Activated CD8-positive, alpha-beta T cell treated with anti-CD3 and anti-CD28 coated beads, Interleukin-2, amount 10 ng/mL, durations not matched to agents 7 days and 5 days (primary cell): ENCODE measurements at places on chromosomes 3 and 15. TPM values are rescaled to one million over a fixed set of nuclear protein-coding genes. Genes with fewer than 3 reads are reported as not detected.
A peak's percentile ranks its signal among the peaks of the same experiment; 100 is the strongest.

- no peak overlapping the region for H3K4me3 ChIP-seq
- no peak overlapping the region for H3K27ac ChIP-seq
- H3K4me1 ChIP-seq: peaks cover 12% of the 10 kb centered on the region
- no peaks in the 10 kb centered on the region for H3K36me3 ChIP-seq
- peaks cover 3% of the 10 kb centered on the region for H3K27me3 ChIP-seq
- no peak for DNase-seq
These were observed 32.1 kb downstream of the OXSM start for GRCh38 chr3:25821746-25822573.

- no peak for DNase-seq
- H3K27me3 ChIP-seq: peaks cover 3% of the 10 kb centered on the region
- no peak overlapping the region for H3K4me3 ChIP-seq
- H3K4me1 ChIP-seq: no peaks in the 10 kb centered on the region
- H3K27ac ChIP-seq: no peak overlapping the region
These were observed 37.2 kb downstream of the MGLL start for GRCh38 chr3:127784865-127785710.

DNA sequence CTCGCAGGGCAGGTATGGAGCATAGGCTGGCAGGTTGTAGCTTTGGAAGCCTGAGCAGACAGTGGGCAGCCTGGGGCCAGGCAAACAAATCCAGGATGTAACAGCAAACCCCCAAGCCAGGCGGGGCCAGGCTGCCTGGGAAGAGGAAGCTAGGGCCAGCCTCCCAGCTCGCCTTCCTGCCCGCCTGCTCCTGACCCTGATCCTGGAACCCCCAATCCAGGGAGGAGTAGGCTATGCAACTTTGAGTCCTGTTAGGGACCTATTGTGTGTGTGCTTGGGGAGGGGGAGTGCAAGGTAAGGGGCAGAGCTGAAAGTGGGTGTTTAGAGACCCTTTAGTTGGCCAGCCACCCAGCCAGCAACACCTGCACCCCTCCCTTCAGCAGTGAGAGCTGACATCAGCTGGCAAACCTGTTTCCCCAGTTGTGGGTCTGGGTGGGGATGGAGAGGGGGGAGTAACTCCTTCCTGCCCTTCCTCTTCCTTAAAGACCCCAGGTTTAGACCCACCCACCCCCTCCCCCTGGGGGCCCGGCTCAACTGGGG is 2.5 kb downstream of the NBEAL2 start:
- no peak for DNase-seq
- peak overlapping the region; percentile 64 for H3K4me3 ChIP-seq
- peak overlapping the region; percentile 63 for H3K27ac ChIP-seq
- H3K4me1 ChIP-seq: peaks cover 71% of the 10 kb centered on the region

GRCh38 chr3:117450026-117450425 is 740.4 kb downstream of the TUSC7 start:
- no peaks in the 10 kb centered on the region for H3K4me1 ChIP-seq
- H3K27me3 ChIP-seq: no peaks in the 10 kb centered on the region
- H3K36me3 ChIP-seq: no peaks in the 10 kb centered on the region
- DNase-seq: no peak
- no peak overlapping the region for H3K4me3 ChIP-seq

GRCh38 chr3:141373768-141374526 is 5.6 kb downstream of the ZBTB38 start:
- peaks cover 43% of the 10 kb centered on the region for H3K4me1 ChIP-seq
- DNase-seq: no peak
- no peaks in the 10 kb centered on the region for H3K36me3 ChIP-seq
- H3K4me3 ChIP-seq: no peak overlapping the region
- H3K27me3 ChIP-seq: no peaks in the 10 kb centered on the region

- H3K27ac ChIP-seq: peak overlapping the region; percentile 86
- H3K4me1 ChIP-seq: peaks cover 34% of the 10 kb centered on the region
- no peaks in the 10 kb centered on the region for H3K27me3 ChIP-seq
- no peak for DNase-seq
These were observed 1.1 kb upstream of the GYG1 start for GRCh38 chr3:148990236-148990635.

- no peak for DNase-seq
- H3K4me1 ChIP-seq: no peaks in the 10 kb centered on the region
- no peaks in the 10 kb centered on the region for H3K36me3 ChIP-seq
- H3K4me3 ChIP-seq: no peak overlapping the region
These were observed 78.2 kb downstream of the CLSTN2 start for GRCh38 chr3:140013220-140013619.

GRCh38 chr3:107062787-107063186 is 314.5 kb upstream of the CCDC54 start:
- no peaks in the 10 kb centered on the region for H3K36me3 ChIP-seq
- DNase-seq: no peak
- peaks cover 15% of the 10 kb centered on the region for H3K27me3 ChIP-seq
- peaks cover 12% of the 10 kb centered on the region for H3K4me1 ChIP-seq
- H3K27ac ChIP-seq: no peak overlapping the region

ADAMTS9 gene
- not detected for total RNA-seq

EPHA3 gene
- 0.08 TPM for total RNA-seq

HEMK1 gene
- 83.3 TPM for total RNA-seq

GPR149 gene
- not detected for total RNA-seq
